ENCODE measurements at places on chromosomes 12 and 14.
A peak's percentile ranks its signal among the peaks of the same experiment; 100 is the strongest.

DNA sequence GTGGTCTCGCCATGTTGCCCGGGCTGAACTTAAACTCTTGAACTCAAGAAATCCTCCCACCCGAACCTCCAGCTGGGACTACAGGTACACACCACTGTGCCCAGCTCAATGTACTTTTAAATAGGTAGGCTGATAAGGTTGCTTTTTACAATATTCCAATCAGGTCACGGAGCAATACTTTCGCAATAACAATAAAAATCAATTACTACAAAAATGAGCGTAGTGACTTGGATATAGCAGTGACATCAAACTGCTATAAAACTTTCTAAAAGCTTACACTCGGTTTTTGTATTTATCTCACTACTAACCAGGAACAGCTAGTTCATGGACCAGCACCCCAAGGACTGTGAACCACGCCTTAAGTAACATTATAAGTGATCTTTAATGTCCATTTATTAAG lies 10.5 kb downstream of the SARNP start:
- DNase-seq: no peak

GRCh38 chr12:81365284-81365683 lies 287.4 kb downstream of the ACSS3 start:
- no peak for DNase-seq

GRCh38 chr12:69096669-69097335 lies 142.6 kb upstream of the CPSF6 start:
- DNase-seq: peak; percentile 76

DNA sequence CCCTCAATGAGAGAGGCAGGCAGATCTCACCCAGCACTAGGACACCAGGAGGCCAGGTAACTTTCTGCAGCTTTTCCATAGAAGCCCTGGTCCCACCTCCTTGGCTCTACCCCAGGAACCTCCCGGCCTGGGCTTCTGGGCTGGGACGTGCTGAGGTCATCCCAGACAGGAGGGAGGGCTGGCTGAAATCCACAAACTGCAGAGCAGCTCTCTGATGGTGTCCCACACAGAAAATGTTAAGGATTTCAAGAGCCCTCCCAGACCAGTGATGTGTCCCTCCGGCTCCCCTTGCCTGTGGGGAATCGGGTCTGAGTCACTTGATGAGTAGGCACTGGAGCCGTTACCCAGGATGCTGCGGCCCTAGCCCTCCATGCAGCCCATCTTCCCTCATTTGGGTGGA lies 124.1 kb downstream of the ESRRB start:
- no peak for DNase-seq

GRCh38 chr12:90773491-90773890 lies 181.5 kb downstream of the CCER1 start:
- DNase-seq: no peak

- DNase-seq: no peak
These were observed 2.3 kb downstream of the FOXA1 start for GRCh38 chr14:37592482-37593408.

DNA sequence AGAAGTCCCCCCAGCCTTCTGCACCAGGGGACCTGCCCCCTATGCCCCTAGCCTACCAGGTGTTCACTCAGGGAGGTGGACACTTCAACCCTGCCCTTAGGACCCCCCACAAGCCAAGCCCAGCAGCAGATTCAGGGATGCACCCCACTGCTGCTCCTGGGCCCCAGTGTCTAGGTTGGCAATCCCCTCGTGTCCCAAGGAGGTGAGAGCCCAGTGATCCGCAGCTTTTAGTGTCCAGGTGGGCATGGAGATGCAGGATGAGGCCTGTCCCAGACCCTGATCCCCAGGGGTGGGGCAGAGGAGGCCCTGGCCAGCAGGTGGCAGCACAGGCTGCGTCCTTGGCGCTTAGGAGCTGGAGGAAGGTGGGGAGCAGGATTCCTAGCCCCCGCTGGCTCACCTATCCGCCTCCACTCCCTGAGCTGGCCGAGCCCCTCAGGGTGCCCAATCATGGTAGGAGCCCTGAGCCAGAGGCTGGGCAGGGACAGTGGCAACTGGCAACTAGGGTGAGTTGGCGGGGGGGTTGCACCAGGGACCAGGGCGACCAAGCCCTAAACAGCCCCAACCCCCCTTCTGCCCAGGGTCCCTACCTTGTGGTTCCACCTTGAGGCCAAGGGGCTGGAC lies 4.1 kb downstream of the CKB start:
- no peak for DNase-seq

All from kidney capillary endothelial cell (primary cell).